ENCODE measurements at places on chromosomes 5 and 9. TPM values are rescaled to one million over a fixed set of nuclear protein-coding genes. Genes with fewer than 3 reads are reported as not detected.

Gene GIN1
- total RNA-seq: 5.2 TPM

- no peak overlapping the region for H3K27ac ChIP-seq
- no peaks in the 10 kb centered on the region for H3K27me3 ChIP-seq
Observed at GRCh38 chr9:135530146-135530545, 8.9 kb downstream of the LCN1 start.

Gene HMCN2
- 3.6 TPM for total RNA-seq

GRCh38 chr5:134122530-134122929 is 8.0 kb downstream of the TCF7 start:
- DNase-seq: no peak
- H3K4me1 ChIP-seq: peaks cover 14% of the 10 kb centered on the region
- H3K27me3 ChIP-seq: no peaks in the 10 kb centered on the region
- H3K36me3 ChIP-seq: no peaks in the 10 kb centered on the region

DNA sequence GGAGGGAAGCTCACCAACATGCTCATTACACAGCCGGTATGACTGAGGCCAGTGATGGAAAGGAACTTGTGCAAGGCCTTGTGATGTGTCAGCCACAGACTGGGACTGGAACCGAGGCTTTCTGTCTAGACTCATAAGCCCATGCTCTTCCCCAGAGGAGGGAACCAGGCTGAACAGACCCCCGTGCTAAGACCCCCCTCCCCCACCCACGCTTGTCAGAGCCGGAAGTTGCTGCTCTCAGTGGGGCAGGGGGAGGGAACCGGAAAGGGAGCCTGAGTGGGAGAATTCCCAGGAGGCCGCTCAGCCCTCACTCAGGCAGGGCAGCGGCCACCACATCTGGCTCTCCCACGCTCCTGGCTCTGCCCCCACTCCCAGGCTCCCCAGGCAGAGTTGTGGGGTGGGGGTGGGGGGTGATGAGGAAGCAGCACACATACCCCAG is 4.1 kb upstream of the PDGFRB start:
- H3K36me3 ChIP-seq: no peaks in the 10 kb centered on the region
- no peaks in the 10 kb centered on the region for H3K4me1 ChIP-seq
- H3K4me3 ChIP-seq: no peak overlapping the region

DNA sequence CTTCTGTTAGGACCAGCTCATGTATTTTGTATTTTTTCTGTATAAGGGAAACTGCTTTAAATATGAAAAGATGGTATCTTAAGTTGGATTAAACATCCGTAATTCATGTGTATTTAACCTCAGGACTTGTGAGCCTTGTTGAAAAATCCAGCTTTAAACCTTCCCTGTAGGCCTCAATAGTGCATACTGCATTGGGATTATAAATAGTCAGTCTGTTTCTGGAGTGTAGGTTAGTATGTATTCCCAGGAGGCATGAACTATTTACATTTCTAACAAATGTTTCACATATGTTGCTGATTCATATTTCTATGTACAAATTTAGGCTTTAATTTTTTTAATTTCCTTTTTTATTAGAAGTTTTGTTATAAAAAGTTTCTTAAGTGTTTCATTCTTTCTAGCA is 137.9 kb upstream of the GRHPR start:
- H3K27me3 ChIP-seq: no peaks in the 10 kb centered on the region
- DNase-seq: no peak
- H3K36me3 ChIP-seq: no peaks in the 10 kb centered on the region
- H3K4me3 ChIP-seq: no peak overlapping the region
- peaks cover 7% of the 10 kb centered on the region for H3K4me1 ChIP-seq

Gene TAF11L3
- not detected for total RNA-seq

Gene TAF11L2
- total RNA-seq: not detected

Gene SLC22A4
- total RNA-seq: not detected

DNA sequence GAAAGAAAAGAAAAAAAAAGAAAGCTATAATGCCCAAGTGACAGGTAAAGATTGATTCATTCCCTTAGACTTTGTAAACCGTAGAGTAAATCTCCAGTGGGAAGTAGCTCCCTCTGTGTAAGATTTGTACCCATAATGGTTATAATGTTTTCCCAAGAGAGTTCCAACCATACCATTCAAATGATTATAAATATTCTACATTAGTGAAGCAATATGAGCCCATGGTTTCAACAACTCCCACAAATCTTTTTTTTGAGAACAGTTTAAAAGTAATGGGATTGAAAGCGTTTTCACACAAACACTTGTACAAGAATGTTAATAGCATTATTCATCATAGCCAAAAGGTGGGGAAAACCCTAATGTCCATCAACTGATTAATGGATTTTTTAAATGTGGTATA is 58.0 kb downstream of the GRAMD2B start:
- DNase-seq: no peak
- peaks cover 16% of the 10 kb centered on the region for H3K36me3 ChIP-seq
- no peak overlapping the region for H3K27ac ChIP-seq
- peaks cover 7% of the 10 kb centered on the region for H3K4me1 ChIP-seq
- H3K4me3 ChIP-seq: no peak overlapping the region
- H3K27me3 ChIP-seq: no peaks in the 10 kb centered on the region

- H3K27me3 ChIP-seq: no peaks in the 10 kb centered on the region
- H3K36me3 ChIP-seq: no peaks in the 10 kb centered on the region
- no peak for DNase-seq
Observed at GRCh38 chr5:27472871-27473270, 434.5 kb upstream of the CDH9 start.

Gene IARS1
- 68.6 TPM for total RNA-seq

Gene SNX18
- total RNA-seq: 22.4 TPM

Gene SPINK7
- total RNA-seq: not detected

DNA sequence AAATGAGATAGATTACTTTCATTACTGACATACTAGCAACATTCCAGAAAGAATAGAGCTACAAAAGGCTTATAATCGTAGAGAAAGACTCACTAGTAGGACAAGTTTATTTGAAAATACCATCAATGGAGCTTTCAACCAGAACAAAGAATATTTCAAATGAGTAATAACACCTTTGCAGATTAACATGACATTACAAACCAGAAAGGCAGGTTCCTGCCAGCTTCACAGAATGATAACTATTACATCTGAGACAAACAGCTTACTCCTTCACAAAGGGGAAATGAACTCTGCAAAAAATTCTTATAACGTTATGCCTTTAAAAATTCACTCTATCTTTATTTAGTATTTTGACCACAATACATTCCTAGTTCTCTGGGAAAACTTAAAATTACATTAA is 103.1 kb downstream of the EPB41L4A start:
- H3K4me3 ChIP-seq: no peak overlapping the region
- H3K4me1 ChIP-seq: peaks cover 16% of the 10 kb centered on the region
- H3K27me3 ChIP-seq: no peaks in the 10 kb centered on the region
- H3K36me3 ChIP-seq: no peaks in the 10 kb centered on the region
- no peak overlapping the region for H3K27ac ChIP-seq

GRCh38 chr5:4017076-4017803 is 421.6 kb downstream of the IRX1 start:
- DNase-seq: no peak
- H3K27ac ChIP-seq: no peak overlapping the region
- no peaks in the 10 kb centered on the region for H3K4me1 ChIP-seq
- no peaks in the 10 kb centered on the region for H3K36me3 ChIP-seq

Gene C9
- not detected for total RNA-seq

GRCh38 chr9:96430377-96430776 is 12.2 kb upstream of the ZNF367 start:
- no peaks in the 10 kb centered on the region for H3K4me1 ChIP-seq
- H3K36me3 ChIP-seq: no peaks in the 10 kb centered on the region
- no peak overlapping the region for H3K4me3 ChIP-seq
- no peak overlapping the region for H3K27ac ChIP-seq

DNA sequence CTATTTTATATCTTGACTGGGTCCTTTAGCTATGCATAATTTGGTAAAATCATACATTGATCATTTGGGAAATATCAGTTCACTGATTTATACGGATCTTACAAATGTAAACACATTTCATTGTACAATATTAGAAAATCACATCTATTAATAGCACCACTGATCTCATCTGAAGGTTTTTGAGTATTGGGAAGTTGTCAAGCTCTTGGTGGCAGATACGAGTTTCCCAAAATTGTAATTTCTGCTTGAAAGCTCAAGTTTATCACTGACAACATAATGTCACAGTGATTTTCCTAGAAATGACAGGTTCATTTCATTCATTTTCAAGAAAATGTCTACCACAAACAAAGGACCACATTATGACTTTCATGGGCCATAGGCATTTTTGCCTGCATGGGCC is 3.0 kb upstream of the MACROH2A1 start:
- no peak overlapping the region for H3K27ac ChIP-seq
- H3K4me1 ChIP-seq: peaks cover 17% of the 10 kb centered on the region
- no peaks in the 10 kb centered on the region for H3K27me3 ChIP-seq
- no peak overlapping the region for H3K4me3 ChIP-seq
- no peak for DNase-seq
- no peaks in the 10 kb centered on the region for H3K36me3 ChIP-seq

DNA sequence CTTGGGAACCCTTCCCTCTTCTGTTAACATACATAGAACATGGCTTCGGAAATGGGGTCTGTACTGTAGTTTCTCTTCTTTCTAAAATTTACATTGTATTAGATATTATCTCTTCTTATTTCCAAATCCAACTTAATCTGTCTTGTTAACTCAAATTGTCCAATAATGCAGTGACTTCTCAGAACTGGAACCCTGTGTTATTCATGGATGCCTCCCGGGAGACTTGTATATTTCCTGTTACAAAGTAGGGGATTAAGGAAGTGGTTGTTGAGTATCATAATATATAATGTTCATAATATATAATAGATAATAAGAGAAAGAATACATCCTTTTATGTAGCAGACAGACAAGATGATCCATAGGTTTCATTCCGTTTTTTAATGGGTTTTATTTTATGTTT is 128.4 kb downstream of the ZSWIM6 start:
- no peaks in the 10 kb centered on the region for H3K27me3 ChIP-seq
- peaks cover 40% of the 10 kb centered on the region for H3K4me1 ChIP-seq
- no peaks in the 10 kb centered on the region for H3K36me3 ChIP-seq
- DNase-seq: no peak
- no peak overlapping the region for H3K4me3 ChIP-seq

Gene SPATA31C1
- not detected for total RNA-seq

- no peak overlapping the region for H3K27ac ChIP-seq
- no peak overlapping the region for H3K4me3 ChIP-seq
- H3K36me3 ChIP-seq: no peaks in the 10 kb centered on the region
- DNase-seq: no peak
Observed at GRCh38 chr5:1795931-1796330, 3.7 kb downstream of the MRPL36 start.

- H3K27ac ChIP-seq: peak within 1 kb of the TSS; percentile 46
- no peak within 1 kb of the TSS for H3K4me3 ChIP-seq
- H3K27me3 ChIP-seq: no peaks in the 10 kb centered on the region
- no peaks in the 10 kb centered on the region for H3K4me1 ChIP-seq
Observed at GRCh38 chr9:114930056-114930812, at the start of gene TNFSF8. Gene TNFSF8 (minus strand): TSS chr9:114930591. CDS start chr9:114930303, 288 bp downstream.

DNA sequence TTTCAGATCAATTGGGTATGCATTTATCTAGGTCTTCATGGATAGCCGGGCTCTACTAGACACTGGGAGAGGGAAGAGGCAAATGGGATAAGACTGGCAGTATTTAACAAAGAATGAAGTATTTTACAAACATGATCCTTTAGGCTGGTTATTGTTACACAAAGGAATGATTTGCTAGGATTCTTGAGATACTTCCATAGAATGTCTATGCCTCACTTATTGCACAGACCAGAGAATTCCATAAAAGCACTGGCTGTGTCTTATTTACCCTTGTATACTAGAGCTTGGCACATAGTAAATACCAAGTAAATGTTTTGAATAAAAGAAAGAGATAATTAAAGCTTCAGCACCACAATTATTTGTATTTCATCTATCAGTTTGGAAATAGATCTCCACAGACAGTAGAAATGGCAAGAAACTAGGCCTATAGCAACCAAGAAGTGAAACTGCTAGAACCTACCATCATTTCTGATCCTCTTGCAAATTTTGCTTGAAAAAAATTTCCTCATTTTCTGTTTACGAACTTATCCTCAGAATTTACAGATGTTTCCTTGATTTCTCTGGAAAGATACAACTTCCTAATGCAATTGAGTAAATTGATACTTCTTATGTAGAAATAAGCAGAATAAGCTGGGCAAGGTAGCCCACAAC is 3.8 kb downstream of the PDCD1LG2 start:
- DNase-seq: no peak
- no peaks in the 10 kb centered on the region for H3K4me1 ChIP-seq
- H3K27me3 ChIP-seq: no peaks in the 10 kb centered on the region
- H3K36me3 ChIP-seq: no peaks in the 10 kb centered on the region

DNA sequence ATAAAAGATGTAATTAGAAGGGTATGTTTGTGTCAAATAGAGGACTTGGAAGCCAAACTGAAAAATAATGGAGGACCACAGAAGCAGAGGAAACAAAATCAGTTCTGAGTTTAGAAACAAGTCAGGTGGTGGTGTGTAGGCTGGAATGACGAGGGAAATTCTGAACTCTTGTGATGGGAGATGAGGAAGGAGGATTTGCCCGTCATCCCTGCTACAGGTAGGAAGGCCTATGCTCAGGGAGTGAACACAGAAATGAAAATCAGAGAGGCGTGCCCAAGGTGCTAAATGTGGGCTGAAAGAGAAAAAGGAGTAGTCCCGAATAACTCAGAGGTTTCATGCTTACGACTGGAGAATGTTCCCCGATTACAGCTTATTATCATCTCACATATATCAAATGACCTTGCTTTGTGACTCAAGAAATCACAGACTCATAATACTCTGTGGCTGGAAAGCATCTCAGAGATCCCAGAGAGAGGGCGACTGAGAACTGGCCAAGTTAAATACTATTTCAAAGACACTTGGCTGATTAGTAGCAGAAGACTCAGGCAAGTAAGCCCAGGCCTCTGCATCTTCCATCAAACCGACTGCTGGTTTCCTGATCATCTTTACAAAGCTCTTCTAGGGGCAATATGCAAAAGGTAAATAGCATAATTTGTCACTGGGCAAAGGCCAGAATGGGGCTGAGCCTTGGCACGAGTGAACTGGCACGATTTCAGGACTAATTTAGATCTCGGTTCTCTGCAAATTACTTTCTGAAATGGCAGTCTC is 126.0 kb downstream of the SUSD1 start:
- H3K27ac ChIP-seq: peak overlapping the region; percentile 74
- no peaks in the 10 kb centered on the region for H3K27me3 ChIP-seq
- H3K36me3 ChIP-seq: no peaks in the 10 kb centered on the region

- DNase-seq: no peak
- H3K27ac ChIP-seq: no peak overlapping the region
- H3K4me3 ChIP-seq: no peak overlapping the region
- no peaks in the 10 kb centered on the region for H3K4me1 ChIP-seq
Observed at GRCh38 chr9:112000743-112001142, 104.1 kb downstream of the UGCG start.

Gene SPINK1
- total RNA-seq: 3,901 TPM

- H3K4me1 ChIP-seq: peaks cover 17% of the 10 kb centered on the region
- DNase-seq: no peak
- no peak overlapping the region for H3K4me3 ChIP-seq
- H3K27ac ChIP-seq: no peak overlapping the region
- H3K27me3 ChIP-seq: no peaks in the 10 kb centered on the region
Observed at GRCh38 chr5:76521240-76521758, 101.9 kb downstream of the F2RL2 start.

DNA sequence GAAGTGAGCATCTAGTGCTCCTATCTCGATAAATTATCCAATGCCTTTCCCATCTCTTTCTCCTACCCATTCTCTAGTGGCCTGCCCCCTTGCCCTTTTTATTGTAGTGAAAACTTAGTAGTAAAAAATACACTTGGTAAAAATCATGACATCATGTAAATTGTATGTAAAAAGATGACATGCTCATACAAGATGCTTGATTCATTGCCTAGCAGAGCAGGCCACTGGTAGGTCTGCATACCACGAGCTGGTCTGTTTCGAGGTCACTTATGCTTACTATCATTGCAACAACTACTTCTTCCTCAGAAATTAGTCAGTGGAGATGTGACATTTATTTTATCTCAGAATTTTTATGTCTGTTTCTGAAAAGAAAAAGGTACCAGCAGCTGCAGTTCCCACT is 177.3 kb downstream of the C9orf152 start:
- H3K4me3 ChIP-seq: no peak overlapping the region
- no peaks in the 10 kb centered on the region for H3K4me1 ChIP-seq
- H3K27ac ChIP-seq: no peak overlapping the region
- no peak for DNase-seq

Gene GDNF
- total RNA-seq: not detected
